NCI-H1694 treated with DMSO at 0.1 percent for 48 hours (cell line): ENCODE measurements at places on chromosomes 1 and 21.

DNA sequence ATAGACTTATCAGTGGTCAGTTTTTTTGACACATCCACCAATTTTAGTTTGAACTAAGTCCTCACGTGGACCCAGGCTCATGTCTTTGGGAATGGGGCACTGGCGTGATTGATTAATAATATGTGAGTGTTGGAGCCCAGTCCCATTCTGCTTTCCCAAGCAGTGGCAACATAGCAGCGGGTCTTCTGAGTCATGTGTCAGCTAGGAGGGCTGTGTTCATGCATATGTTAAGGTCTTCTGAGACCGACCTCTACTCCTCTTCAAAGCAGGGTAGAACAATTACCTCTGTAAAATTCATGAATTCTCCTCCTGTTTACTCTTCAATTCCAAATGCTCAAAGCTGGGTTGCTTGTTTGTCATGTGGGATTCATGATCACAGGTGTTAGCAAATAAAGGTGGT lies 291.3 kb downstream of the CAMTA1 start:
- no peak for DNase-seq

DNA sequence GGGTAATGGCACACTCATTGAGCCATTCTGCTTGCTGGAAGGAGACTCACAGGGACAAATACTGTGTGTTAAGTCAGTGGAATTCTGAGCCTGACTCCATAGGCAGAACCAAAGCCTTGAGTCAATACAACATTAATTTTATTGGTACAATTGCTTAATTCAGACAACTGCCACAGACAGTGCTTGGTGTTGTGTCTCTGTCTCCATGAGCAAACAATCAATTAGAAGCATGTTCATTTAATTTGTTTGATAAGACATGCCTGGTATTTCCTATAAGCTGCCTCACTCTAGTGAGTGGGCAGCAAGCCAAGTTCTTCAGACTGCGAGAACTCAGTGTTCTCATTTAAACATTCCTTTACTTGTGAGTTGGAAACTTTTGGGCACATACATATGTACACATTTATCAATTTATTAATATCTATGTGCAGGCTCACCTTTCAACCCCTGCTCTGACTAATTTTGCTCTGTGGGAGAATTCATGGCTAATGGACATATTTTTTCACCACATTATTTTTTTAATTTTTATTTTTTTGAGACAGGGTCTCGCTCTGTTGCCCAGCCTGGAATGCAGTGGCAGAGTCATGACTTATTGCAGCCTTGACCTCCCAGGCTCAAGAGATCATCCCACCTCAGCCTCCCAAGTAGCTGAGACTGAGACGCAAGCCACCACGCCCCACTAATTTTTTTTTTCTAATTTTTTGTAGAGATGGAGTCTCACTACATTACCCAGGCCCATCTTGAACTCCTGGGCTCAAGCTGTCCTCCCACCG lies 4.5 kb upstream of the SRSF10 start:
- DNase-seq = no peak

DNA sequence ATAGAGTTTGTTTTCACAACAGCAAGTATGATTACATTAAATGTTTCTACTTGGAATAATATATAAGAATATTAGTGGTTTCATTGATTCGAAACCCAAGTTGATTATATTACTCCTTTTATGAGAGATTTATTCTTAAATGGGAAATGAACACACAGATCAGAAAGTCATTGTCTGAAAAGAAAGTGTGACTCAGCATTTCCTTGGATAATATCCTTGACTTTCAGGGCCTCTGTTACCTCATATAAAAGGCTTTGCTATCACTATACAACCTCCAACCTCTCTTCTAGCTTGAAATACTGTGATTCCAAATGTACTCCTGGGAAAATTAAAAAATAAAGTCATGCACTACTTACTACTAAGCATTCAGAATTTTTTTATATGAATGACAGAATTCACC lies 295.3 kb upstream of the LYPLAL1 start:
- no peak for DNase-seq

DNA sequence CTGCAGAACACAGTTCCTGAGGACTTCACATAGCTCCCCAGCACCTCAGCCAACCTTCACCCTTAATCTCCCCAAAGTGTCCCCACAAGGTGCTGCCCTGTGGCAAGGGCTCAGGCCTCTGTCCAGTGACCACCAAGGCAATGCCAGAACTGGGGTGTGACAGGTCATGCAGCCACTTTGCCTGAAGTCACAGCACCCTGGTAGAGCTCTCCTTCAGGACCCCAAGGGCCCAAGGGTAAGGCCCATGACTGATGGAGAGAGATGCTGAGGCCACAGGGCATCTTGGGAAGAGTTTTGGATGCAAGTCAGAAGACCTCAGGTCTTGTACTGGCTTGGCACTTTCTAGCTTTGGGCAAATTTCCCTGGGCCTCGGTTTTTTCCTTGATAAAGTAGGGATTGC lies 783 bp upstream of the FCMR start:
- DNase-seq = no peak

- no peak for DNase-seq
Observed at GRCh38 chr21:33362044-33362555, 37.3 kb downstream of the IFNAR1 start.

- no peak for DNase-seq
Observed at GRCh38 chr21:31727181-31727580, 4.7 kb downstream of the SCAF4 start.

DNA sequence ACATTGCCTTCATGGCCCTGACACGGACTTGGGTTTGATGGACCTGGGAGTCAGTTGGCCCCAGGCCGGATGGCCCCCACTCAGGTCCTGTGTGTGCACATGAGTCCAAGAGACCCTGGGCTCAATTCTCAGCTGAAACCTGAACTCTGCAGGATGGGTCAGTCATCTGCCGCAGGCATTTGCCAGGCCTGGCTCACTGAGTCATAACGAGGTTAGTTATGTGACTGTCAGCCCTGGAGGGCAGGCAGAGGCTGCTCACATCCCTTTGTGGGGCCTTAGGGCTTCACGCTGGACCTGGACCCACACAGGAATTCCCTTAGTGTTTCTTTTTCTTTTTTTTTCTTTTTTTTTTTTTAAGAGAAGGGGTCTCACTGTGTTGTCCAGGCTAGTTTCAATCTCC lies 46.5 kb downstream of the PSMG1 start:
- DNase-seq = no peak

DNA sequence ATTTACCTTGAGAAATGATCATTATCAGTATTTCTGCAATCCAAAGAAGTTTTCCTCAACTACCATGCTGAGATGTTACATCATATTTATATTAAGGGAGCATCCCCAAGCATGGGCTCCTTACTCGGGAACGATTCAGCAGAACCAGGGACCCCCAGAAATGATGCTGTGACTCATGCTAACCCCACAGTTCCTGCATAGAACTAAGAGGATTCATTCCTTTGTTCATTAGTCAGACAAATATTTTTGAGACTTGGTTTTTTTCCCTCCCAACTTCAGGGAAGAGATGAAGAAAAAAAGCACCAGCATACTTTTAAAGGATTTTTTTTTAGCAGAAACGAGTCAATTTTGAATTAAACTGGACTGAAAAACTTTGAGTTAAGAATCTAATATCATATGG lies 49.2 kb upstream of the COL24A1 start:
- DNase-seq = no peak
